ENCODE measurements at places on chromosomes 7 and 10.

DNA sequence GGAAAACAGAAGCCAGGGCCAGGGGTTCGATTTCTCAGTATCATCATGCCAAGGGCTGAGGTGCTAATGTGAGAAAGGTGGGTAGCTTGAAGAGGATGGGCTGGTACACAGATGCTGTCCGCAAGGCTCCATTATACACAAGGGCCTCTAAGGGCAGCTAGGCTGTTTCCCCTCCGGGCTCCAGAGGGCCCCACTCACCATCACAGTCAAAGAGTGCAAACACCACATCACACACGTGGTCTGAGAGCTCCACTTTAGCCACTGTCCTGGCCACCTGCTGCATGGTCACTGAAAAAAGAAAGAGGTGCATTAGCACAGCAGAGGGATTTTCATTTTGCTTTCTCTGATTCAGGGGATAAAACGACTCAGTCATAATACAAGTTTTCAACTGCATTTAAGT, 20.9 kb upstream of the DNAJB12 start:
- DNase-seq: no peak

DNA sequence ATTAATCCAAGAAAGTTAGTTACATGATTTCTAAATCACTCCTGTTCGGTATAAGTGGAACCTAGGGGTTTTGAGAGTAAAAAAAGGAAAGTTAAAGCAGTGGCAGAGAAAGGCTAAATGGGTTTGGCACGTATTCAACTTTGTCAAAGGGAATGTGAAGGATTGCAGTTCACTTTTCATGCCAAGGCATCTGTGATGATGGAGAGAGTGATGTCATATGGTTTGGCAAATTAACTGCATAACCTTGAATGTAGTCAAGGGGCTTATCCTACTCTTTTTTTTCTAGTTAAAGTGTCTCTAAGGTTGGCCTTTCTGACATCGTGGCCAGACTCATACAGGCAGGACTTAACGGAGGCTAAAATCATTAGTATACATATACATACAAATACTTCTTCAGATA, 277.8 kb downstream of the EXOC4 start:
- no peak for DNase-seq

- no peak for DNase-seq
Measured at GRCh38 chr7:1137517-1138167, 22.4 kb downstream of the ZFAND2A start.

GRCh38 chr7:40331915-40332314, 197.1 kb downstream of the SUGCT start:
- DNase-seq: no peak

- peak; percentile 63 for DNase-seq
Measured at GRCh38 chr10:80699602-80700039, 161.9 kb downstream of the SH2D4B start.

DNA sequence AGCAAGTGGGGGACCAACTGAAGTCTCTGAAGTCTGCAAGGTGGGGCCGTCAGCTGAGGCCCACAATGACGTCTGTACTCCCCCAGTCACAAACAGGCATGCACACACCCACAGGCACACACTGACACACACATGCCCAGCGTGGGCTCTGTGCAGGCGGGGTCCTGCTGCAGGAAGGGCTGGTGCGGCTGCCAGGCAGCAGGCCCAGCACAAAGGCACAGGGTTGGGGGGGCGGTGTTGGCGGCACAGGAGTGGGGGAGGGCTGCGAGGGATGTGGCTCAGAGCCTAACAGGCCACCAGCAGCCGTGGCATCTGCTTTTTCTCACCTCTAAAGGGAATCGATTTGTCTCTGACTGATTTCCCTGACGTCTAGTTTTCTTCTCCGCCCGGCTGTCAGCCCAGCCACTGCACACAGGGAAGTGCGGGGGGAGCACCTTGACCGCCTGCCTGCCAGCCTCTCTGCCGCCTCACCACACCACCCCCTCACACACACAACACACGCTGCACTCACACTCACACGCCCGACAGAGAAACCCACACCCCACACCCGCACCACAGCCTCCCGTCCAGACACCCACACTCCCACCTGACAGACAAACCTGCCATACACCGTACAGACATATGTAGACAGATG, 43.5 kb upstream of the ZMIZ1 start:
- DNase-seq: no peak

- DNase-seq: no peak
Measured at GRCh38 chr10:62665771-62666170, 138.7 kb upstream of the ADO start.

- DNase-seq: peak; percentile 17
Measured at GRCh38 chr10:21194510-21194993, 297.4 kb upstream of the NEBL start.

Data from NCI-H510A treated with DMSO at 0.1 percent for 48 hours (cell line).